ENCODE measurements at places on chromosomes 12 and 14.

- DNase-seq, result no peak
Observed at GRCh38 chr14:33964599-33965317, 13.9 kb upstream of the EGLN3 start.

DNA sequence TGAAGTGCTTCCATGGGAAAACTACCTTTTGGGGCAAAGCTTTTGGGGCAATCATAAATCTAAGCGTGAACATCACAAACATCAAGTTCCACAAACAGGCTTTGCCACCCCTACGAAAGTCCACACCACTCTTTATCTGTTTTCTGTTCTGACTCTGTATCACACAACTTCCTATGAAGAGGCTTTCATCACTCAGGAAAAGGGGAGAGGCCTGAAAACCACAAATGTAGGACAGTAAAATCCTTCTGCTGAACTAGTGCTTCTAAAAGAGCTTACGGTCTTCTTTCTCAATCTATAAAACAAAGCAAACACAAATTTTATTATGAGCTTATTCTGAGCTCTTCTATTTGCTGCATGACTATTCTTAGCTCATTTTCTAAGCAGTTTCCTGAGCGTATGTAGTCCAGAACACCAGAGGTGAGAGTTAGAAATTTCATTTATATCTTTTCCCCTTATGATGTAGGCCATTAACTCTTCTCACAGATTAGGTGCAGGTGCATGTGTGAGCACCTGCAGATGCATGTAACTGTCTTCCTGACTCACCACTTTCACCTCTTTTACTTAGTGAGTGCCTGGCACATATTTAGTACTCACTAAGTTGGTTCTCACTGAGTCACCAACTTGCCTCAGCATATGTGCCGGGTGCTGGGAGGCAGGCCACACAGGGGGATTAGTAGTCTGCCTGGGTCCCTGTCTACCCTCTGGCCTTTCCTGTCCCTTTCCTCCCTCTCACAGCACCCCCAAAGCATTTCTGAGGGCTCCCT lies 32.9 kb upstream of the SYCP3 start:
- no peak for DNase-seq

GRCh38 chr14:64736271-64737169 lies 32.3 kb downstream of the PLEKHG3 start:
- no peak for DNase-seq

DNA sequence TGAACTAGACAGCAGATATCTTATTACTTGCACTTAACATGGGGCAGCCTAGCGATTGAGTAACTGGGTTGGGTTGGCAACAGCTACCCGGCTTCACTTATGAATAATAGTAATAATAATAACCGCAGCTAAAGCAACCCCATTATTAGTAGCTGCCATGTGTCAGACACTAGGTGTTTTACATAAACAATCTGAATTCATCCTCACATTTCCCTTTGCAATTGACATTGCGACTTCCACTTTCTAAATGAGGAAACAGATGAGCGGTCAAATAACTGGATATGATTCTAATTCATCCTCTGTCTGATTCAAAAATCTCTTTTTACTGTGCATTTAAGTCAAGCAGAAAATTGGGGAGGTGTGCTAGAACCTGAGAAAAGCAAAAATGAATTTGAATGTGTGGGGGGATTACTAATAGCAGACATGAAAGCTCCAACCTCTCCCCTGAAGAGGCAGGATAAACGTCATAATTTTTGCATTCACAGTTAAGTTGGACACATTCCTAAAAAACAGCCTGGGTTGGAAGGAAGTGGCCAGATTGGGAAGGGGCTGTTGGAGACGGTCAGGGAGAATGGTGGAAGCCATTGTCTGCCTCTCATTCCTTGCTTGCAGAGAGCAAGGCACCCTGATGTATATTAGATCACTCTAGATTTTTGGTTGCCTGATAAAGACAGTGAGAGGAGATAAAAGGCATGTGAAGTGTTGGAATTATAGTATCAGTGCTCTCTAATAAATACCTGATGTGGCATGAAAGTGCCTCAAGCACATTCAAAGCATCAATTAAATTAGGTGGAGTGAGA lies 13.1 kb downstream of the EMP1 start:
- peak; percentile 53 for DNase-seq

DNA sequence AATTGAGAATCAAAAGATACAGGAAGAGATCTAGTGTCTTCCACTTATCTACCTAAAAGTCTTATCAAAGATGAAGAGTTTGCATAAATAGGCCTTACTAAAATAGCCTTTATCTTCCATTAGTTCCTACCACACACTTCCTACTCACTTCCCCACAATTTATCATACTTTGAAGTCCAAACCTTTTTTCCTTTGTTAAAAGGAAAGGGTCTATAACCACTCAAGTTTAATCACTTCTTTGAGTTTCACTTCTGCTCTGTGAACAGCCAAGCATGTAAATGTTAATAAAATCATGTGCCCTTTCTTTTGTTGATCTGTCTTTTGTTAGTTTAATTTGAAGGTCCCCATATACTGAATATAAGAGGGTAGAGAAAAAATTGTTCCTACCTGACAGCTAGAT lies 114.5 kb downstream of the PHLDA1 start:
- no peak for DNase-seq

GRCh38 chr12:94255006-94255405 lies 106.6 kb downstream of the PLXNC1 start:
- no peak for DNase-seq

DNA sequence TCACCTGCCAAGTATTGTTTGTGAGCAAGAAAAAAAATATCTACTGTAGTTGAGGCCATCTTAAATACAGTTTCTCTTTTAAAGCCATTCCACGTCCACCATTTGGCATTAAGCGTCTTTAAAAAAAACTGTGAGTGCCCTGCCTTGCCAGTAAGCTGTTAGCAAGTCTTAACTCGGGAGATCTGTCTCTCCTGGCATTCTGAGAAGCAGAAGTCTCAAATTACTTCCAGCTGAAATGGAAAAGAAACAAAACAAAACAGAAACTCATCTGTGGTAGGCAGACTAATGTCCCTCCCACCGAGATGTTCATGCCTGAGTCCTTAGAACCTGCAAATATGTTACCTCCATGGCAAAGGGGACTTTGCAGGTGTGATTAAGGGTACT lies 126.2 kb downstream of the CRADD start:
- DNase-seq, result peak; percentile 90

DNA sequence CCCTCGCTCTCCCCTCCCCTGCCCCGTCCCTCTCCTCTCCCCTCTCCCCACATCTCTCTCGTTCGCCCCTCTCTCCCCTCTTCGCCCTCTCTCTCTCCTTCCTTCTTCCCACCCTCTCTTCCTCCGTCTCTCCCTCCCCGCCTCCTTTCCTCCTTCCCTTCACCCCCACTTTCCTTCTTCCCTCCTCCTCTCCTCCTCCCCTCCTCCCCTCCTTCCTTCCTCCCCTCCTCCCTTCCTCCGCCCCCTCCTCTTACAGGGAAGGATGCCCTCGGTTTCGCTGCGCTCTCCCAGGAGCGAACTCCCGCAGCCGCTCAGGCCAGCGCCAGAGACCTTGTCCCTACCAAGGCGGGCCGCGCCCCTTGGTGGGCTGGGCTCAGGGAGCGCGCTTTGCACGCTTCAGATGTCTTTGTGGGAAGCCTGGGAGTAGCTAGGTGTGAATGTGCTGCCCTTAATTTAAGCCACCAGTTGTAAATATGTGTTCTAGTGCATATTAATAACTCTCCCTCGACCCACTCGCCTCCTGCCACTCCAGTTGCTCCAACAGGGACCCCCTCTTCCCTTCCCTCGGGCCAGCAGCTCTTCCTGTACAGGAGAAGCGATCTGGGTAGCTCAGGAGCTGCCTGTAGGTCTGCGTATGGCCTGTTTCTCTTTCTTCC lies 13.3 kb upstream of the MAP3K9 start:
- no peak for DNase-seq

GRCh38 chr12:24113701-24114100 lies 164.2 kb upstream of the SOX5 start:
- DNase-seq, result peak; percentile 4

DNA sequence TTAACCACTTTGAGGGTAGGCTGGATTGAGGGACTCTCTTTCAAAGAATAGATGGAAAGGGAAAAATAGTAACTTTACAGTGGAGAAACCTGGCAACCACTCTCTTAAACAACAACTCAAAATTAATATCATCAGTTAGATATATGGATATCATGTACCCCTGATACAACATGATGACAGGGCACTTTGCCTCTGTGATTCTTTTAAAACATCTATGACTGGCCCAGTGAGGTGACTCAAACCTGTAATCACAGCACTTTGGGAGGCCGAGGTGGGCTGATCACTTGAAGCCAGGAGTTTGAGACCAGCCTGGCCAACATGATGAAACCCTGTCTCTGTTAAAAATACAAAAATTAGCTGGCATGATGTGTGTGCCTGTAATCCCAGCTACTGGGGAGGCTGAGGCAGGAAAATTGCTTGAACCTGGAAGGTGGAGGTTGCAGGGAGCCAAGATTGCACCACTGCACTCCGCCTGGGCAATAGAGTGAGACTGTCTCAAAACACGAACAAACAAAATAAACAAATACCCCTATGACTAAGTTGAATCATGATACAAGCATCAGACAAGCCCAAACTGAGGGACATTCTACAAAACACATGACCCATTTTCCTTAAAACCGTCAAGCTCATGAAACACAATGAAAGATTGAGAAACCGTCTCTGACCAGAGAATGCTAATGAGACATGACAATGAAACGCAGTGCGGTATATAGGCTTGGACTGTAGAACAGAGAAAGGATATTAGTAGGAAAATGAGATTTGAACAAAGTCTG lies 26.4 kb upstream of the SLC7A8 start:
- DNase-seq, result no peak

DNA sequence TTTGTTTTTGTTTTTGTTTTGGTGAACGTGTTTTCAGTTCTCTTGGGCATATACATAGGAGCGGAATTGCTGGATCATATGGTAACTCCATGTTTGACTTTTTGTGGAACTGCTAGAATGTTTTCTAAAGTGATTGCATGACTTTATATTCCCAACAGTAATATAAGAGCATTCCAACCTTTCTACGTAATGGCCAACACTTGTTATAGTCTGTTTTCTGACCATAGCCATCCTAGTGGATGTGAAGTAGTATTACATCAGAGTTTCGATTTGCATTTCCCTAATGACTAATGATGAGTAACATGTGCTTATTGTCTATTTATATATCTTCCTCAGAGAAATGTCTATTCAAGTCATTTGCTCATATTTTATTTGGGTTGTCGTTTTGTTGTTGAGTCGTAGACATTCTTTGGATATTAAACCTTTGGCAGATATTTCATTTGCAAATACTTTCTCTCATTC lies 268.7 kb downstream of the AEBP2 start:
- DNase-seq, result peak; percentile 33

DNA sequence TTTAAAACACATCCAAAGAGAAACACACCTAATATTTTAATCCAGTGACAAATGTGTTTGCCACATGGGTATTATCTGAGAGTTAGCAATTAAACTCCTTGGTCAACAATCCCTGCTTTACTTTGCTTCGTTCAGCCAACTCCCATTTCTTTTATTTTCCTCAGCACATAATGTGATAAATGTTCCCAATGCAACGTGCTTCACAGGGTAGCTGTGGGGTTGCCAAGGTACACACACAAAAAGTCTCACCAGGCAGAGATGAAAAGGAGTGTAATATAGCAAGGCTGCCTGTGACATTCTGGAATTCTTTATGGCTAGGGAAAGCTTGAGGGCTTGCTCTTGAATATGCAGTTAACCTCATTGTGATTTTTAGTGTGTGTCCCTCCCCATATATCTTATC lies 208.0 kb upstream of the DIO2 start:
- DNase-seq, result peak; percentile 8

DNA sequence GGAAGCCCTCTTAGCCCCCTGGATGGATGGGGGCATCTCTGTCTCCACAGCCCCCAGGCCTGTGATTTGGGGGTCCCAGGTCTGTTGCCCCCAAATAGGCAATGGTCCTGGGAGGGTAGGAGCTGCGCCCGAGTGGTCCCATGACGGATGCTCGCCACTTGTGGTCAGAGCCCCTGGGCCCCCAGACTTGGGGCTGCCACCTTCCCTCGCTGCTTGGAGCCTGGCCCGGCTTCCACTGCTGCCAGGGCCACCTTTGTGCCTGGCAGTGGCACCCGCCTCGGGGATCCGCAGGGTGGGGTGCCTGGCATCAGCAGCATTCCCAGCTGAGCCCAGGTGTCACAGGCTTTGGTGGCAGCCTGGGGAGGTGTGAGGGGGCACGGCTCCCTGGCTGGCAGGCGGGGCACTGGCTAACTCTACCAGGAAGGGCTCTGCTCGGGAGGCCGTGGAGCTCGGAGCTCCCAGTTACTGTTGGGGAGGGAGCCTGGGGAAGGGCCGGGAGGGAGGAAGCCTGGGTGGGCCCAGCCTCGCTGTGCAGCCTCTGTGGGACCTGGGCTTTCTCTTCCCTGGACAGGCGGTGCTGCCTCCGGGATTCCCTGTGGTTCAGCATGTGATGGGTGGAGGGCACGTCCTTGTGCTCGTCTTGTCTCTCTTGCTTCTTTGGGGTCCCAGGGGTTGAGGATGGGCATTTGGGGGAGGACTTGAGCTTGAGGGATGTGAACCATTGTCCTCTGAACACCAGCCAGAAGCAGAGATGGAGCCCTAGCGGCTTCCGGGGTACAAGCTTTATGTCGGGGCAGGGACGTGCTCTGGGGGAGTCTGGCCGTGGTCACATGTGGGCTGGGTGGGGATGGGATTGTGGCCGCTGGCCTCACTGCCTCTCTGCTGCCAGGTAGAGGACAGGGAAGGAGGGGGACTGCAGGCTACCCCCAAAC lies 5.4 kb downstream of the KIF26A start:
- DNase-seq, result no peak

DNA sequence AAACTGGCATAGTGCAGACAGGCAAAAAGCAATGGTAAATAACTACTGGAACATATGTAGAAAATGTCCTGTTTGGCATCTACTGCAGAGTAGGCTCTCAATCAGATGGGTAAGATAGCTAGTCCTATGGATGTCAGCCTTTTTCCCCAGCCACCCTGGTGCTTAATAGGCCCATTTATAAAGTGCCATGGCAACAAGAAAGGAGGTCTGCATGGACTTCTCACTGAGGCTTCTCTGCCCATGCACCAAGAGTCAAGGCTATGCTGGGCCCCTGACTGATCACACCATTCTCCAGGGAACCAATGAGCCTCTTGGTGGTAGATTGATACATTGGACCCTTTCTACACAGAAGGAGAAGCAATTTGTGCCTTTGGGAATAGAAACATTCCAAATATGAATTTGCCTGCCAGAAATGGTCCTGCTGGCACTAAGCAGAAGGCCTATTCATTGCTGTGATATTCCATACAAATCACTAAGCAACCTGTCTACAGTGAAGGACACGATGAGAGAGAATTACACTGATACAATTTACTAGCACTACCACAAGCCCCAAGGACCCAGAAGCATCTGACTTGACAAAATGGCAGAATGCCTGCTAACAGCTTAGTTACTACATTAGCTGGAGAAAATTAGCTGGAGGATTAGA lies 43.8 kb downstream of the RESF1 start:
- peak; percentile 80 for DNase-seq

Measured in fibroblast of the aortic adventitia (primary cell).